Tibial nerve (tissue), 4 donors: ENCODE measurements at places on chromosomes 5 and 9. TPM values are rescaled to one million over a fixed set of nuclear protein-coding genes. Genes with fewer than 3 reads are reported as not detected.

Gene PFN3
- total RNA-seq, result not detected

Gene MAST4
- 24.3 TPM for total RNA-seq

Gene DCAF12
- 25.6 TPM for total RNA-seq

Gene TMEM215
- 11.8 TPM for total RNA-seq

Gene CER1
- total RNA-seq, result 1.5 TPM

Gene TRIM36
- 3.8 TPM for total RNA-seq

Gene CARTPT
- total RNA-seq, result not detected

Gene NKD2
- total RNA-seq, result not detected

Gene SYK
- 8.0 TPM for total RNA-seq

Gene SLC36A1
- total RNA-seq, result 22.4 TPM

Gene AQP3
- total RNA-seq, result 92.6 TPM

Gene HACD4
- 3.3 TPM for total RNA-seq

Gene ERBIN
- total RNA-seq, result 70.5 TPM

Gene PHF24
- 1.2 TPM for total RNA-seq

Gene TAF11L5
- not detected for total RNA-seq

Gene ZBTB43
- 6.0 TPM for total RNA-seq

Gene IRX2
- not detected for total RNA-seq

Gene TPPP
- 1.7 TPM for total RNA-seq

Gene PIP5K1B
- 0.20 TPM for total RNA-seq

Gene ADCY2
- 4.2 TPM for total RNA-seq

Gene VLDLR
- total RNA-seq, result 10.8 TPM

Gene HAVCR2
- total RNA-seq, result 13.1 TPM

Gene NIM1K
- 4.6 TPM for total RNA-seq

Gene HK3
- total RNA-seq, result 9.0 TPM

Gene CCNI2
- total RNA-seq, result not detected

Gene PAIP1
- total RNA-seq, result 73.5 TPM

Gene TRPM6
- 2.9 TPM for total RNA-seq

Gene HINT1
- 160 TPM for total RNA-seq

Gene PCDHB9
- total RNA-seq, result 4.6 TPM

Gene EPB41L4B
- 28.0 TPM for total RNA-seq

Gene ADAMTS12
- total RNA-seq, result 10.1 TPM
